ENCODE measurements at places on chromosomes 5 and 9. TPM values are rescaled to one million over a fixed set of nuclear protein-coding genes. Genes with fewer than 3 reads are reported as not detected.

Gene FBN2
- 34.1 TPM for total RNA-seq

Gene WDR55
- total RNA-seq = 11.4 TPM

DNA sequence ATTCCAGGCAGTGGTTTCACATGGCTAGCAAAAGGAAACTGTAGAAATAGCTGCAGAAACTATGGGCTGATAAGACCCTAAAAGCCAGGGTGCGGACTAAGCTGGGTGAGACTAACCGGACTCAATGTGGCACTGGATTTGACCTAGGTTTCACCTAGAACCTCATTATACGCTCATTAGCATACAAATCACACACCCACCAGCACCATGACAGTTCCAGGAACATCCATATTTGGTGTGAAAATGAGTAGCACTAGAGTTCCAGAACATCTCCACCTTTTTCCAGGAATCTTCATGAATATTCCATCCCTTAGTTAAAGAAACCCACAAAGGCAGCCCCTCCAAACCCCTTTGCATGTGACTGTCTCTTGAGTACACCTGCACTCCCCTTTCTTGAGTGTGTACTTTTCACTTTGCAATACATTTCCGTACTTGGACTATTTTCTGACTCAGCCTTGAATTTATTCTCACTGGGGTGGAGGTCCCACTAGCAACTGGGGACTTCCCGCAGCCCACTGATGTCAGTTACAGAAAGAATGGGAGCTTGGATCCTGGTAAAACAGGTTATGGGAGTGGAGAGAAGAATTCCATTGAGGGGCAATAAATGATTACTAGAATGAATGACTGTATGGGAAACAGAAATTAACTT, 58.0 kb upstream of the SPATA31C2 start:
- no peak for DNase-seq

GRCh38 chr5:1118738-1119137, 6.9 kb upstream of the SLC12A7 start:
- DNase-seq = no peak

Gene PCDHGC3
- 15.6 TPM for total RNA-seq

GRCh38 chr9:121765021-121765950, 113.9 kb downstream of the DAB2IP start:
- DNase-seq = peak; percentile 74

DNA sequence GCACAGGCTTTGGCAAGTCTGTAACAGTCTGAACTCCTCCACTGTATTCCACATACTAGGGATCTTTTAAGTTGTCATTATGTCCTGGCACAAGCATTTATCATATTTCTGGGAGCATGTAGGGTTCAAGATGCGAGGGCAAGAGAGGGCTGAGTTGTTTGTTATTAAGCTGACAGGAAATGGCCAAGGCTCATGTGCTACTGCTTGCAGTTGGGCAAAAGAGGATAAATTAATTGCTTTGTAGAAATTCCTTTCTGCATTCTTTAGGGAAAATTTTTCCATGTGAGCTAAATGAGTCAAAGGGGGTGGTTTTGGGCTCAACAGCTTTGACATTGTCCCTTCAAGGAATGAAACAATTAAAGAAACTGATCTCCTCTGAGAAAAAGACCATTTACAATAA, 35.4 kb downstream of the DOCK8 start:
- DNase-seq = no peak

DNA sequence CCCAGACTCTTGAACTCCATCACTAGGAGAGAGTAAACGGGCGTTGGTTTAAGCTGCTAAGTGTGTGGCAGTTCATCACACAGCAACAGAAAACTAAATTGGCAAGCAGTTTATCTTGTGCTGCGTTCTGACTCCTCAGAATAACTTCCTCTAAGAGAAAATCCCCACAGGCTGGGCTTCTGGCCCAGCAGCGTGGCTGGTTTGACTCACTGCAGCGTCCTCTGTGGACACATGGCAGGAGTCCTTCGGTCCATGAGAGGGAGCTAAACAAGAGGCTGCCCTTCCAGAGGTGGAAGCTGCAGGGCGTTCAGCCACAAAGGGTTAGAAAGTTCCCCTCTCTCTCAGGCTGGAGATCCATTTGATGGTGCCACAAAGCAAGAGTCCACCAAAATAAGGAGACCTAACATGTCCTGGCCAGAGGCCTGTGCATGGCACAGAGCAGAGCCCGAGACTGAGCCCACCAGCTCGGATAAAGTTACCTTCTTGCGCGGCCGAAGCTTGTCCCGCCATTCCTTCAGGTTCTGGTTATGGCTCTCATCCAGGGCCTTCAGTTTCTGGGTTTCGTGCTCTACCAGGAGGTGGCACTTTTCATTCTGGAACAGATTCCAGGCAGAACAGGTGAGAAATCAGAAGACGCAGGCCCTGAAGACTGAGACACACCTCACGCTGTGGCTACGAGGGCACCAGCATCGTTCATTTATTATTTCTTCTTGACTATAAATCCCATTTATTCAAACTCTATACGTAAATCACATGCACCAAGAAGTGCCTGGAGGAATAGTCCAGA, 46.2 kb upstream of the FBXW11 start:
- DNase-seq = peak; percentile 70

GRCh38 chr5:13664377-13664776, 280.1 kb downstream of the DNAH5 start:
- DNase-seq = no peak

- no peak for DNase-seq
Measured at GRCh38 chr9:79667120-79667519, 95.4 kb downstream of the TLE4 start.

Gene NMUR2
- total RNA-seq = not detected

- no peak for DNase-seq
Measured at GRCh38 chr9:128323212-128323730, 632 bp downstream of the COQ4 start.

Gene PCDHGA3
- total RNA-seq = 12.2 TPM

DNA sequence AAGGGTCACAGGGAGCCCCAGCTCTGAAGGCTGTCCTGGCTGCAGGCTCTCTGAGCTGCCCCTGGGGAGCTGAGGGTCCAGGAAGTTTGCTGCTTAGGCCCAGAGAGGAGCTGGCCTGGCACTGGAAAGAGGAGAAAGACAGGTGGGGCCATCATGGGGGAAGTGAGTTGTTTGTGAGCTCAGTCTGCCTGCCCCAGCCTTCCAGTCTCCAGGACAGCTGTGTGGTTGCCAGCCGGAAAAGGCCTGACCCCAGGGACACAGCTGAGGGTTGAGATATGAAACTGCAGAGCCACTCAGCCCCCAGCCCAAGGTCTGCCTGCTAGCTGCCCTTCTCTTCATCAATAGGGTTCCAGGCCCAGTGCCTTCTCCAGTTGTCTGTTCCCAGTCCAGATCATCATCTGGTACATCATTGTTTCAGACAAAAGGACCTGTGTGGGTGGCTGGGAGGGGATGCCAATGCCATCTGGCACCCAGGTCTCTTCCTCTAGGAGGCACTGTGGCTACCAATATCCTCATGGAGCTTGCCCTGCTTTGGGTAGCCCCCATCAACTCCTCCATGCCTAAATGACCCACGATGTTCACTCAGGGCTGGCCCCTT, 4.3 kb upstream of the DDX41 start:
- no peak for DNase-seq

DNA sequence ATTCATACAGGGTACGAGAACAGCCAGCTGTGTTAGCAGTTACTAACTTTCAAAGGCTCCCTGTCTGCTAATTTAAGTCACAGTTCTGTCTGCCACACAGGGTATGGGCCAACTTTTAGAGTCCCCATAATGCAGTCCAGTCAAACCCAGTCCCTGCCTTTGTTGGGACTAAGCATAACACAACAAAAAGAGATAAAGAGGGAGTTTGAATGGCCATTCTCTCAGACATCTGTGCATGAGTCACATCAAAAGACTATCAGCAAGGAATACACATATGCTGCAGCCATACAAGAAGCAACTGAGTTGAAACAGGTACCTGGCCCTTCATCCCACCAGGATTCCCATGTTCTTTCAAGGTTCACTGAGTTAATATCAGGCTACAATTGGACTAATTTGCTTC, 744.5 kb upstream of the C9orf72 start:
- DNase-seq = no peak

Gene RPL35
- total RNA-seq = 686 TPM

Gene TAS2R1
- not detected for total RNA-seq

Gene GTF2H2C
- total RNA-seq = 18.0 TPM

DNA sequence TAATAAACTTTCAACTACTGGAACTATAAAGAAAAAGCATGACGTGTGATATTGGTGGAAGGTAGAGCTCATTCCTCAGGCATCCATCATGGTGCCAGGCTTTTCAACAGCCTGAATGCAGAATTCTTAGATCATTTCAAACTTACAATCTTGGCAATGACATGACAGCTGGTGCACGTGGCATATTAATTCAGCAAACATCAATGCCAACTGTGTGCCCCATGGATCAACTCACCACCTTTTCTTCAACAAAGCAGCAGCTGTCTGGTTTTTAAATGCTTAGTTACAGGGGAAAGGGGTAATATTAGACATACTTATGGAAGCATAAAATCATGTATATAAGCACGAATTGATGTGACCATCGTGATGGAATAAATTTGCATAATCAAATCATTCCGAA, 56.0 kb upstream of the OR13F1 start:
- DNase-seq = no peak

- DNase-seq = peak; percentile 58
Measured at GRCh38 chr5:174532455-174533453, 191.6 kb upstream of the MSX2 start.

DNA sequence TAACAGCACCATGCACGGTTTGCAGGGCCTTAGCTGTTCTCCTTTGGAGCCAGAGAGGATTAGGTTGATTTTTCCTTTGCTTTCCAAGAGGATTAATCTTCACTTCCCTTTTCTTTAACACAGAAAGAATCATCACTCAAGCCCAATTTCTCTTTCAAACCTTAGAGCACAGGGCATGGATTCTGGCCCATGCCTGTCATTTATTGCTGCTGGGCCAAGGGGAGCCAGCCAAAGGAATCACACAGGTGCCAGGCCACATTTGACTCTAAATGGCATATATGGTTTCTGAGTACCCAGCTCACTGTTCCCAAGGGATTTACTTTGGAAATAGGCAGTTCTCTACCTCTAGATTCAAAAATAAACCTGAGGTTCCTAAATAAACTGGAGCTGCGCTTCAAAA, 58.3 kb downstream of the FBXL7 start:
- no peak for DNase-seq

DNA sequence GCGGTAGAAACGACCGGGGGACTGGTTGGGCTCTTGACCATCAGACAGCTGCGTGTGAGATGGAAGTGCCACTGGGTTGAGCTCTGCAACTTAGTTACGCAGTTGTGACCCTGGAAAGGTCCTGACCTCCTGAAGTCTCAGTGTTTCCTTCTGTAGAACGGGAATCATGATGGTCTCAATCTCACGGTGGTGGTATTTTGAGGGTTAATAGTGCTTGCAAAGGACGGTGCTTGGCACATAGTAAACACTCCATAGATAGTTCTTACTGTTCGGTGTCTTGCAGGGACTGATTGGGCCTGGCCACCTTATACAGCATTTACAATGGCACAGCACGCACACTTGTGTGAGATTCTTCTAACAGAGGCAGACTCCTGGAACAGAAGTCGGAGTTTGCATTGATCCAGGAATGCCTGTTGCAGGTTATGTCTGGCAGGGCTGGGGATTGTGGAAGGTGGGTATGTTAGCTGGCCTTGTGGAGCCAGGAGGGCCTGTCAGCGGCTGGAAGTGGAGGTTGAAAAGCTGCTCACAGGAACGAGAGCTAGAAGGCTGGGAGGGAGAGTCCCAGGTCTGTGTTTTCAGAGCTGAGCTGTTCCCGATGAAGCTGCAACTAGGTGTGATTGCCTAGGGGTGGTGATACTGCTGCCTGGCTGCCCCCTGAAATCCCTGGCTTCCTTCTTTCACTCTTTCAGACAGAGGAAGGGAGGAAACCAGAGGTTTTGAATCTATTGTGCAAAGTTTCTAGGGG, 962 bp upstream of the TXN start:
- peak; percentile 55 for DNase-seq

- no peak for DNase-seq
Measured at GRCh38 chr5:52580921-52581320, 206.8 kb upstream of the ITGA1 start.

Gene WHRN
- 0.80 TPM for total RNA-seq

DNA sequence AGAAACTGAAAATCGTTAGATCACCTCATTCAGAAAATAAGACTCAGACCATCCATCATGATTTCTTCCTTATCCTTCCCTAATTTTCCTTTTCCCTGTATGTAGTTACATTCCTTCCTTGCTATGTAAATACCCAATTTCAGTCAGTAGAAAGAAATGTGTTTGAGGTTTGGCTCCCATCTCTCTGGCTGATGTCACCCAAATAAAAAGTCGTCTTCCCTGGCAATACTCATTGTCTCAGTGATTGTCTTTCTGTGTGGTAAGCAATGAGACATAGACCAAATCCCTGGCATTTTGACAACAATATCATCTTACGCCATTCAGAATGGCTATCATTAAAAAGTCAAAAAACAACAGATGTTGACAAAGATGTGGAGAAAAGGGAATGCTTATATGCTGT, 303.9 kb upstream of the EDIL3 start:
- no peak for DNase-seq

DNA sequence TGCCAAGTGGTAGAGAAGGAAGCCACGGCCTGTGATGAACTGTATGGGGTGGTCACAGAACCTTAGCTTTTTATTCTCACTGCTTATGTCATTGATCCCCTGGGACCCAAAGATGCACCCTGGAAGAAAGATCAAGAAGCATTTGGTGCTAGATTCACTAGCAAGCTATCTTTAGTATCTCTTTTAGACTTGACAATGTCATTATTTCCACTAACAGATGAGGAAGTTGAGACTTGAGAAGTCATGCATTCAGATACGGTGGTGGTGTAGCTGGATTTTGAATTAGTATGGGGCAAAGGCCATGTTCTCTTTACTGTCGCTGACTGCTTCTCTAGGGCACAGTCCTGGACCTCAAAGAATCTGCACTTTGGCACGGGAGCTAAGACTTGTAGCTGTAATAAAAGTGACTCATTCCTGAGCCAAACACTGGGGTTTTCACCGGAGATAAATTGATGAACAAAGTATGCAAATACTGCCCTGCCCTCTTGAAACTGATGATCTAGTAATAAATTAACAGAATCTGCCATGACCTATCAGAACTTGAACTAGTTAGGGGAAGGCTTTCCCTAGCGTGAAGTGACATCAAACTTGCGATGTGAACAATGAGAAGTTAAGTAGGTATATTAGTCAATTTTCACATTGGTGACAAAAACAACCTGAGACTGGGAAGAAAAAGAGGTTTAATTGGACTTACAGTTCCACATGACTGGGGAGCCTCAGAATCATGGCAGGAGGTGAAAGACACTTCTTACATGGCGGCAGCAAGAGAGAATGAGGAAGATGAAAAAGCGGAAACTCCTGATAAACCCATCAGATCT, 5.4 kb downstream of the GDA start:
- DNase-seq = no peak

Gene SSNA1
- 72.3 TPM for total RNA-seq

All from left ventricle myocardium inferior (tissue), 1 donor.